ENCODE measurements at places on chromosomes 4 and X. TPM values are rescaled to one million over a fixed set of nuclear protein-coding genes. Genes with fewer than 3 reads are reported as not detected.

PGRMC1 gene
- total RNA-seq, result 11.4 TPM

DNA sequence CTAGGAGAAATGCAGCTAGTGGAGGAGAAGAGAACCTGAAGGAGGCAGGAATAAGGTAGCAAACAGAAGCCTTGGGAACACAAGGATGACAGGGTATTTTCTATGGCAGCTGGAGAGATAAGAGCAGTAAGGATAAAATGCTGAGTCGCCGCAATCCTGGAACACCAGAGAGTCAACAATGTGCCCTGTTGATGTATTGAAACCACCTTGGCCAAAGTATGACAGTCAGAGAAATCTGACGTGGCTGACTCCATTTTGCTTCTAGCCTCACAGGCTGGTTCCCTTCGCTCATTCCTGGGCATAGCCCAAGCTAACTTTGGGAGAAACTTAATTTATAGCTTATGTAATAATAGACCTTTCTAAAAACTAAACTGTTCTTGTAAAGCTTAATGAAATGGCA lies 56.6 kb upstream of the C4orf54 start:
- DNase-seq, result no peak

DNA sequence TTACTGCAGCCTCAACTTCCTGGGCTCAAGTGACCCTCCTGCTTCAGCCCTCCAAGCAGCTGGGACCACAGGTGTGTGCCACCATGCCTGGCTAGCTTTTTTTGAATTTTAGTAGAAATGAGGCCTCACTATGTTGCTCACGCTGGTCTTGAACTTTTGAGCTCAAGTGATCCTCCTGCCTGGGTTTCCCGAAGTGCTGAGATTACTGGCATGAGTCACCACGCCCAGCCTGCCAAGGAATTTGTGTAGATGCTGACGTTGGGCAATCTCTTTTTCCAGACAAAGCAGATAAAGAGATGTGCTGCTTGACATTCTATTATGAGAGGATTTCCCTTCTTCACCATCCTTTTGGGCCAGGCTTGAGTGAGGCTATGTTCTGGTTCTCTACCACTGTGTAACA lies 254.5 kb upstream of the RPS6KA3 start:
- DNase-seq, result no peak

GRCh38 chr4:32417113-32417704 lies 1697.0 kb downstream of the PCDH7 start:
- no peak for DNase-seq

- no peak for DNase-seq
These were observed 2.2 kb downstream of the SLC16A2 start for GRCh38 chrX:74423289-74423998.

DNA sequence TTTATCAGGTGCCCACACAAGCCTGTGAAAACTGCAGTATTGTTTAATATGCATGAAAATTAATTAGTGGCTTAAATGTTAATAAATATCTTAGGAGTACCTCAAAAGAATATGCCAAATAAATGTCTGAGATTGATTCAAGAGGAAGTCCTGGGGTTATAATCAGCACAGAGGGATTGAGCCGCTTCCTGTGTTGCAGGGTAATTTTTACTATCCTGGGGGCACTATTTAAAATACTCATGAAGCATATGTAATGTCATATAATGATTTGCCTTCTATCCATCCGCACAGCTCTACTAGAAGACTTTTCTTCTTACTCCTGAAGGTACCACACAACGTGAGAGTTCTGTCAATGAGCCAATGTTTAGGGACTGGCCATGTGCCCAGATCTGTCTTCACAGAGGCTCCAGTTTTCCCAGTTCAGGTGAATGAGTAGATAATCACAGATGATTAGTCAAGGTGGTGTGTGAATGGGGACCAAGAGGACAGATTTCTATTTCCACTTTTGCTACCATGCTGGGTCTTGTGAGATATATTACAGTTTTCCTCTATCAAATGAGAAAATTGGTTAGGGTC lies 233.3 kb downstream of the USP46 start:
- no peak for DNase-seq

- DNase-seq, result no peak
These were observed at the start of gene FABP2 for GRCh38 chr4:119321921-119322687. TSS of gene FABP2 (minus strand) at chr4:119322138. CDS start at chr4:119322102, 36 bp downstream.

DNA sequence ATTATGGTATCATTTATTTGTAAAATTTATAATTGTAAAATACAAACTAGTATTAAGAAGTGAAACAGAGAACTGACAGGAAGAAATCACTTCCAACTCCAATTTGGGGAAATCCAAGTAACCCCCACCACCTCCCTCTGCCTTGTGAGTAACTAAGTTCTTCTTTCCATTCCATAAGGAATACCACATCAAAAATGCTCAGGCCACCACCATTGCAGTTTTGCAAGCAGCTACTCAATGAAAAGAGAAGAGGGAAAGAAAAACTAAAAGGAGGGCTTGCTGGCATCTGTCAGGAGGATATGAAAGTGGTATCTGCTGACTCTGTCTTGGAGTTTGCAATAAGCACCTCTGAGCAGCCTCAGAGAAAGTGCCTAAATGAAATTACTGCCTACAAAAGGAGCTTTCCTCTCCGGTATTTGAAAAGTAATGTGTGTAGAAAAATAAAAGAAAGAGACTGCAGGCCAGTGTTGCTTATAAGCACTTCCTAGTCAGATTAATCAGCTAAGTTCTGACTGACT lies 228.7 kb downstream of the OPHN1 start:
- no peak for DNase-seq

NRK gene
- total RNA-seq, result 0.04 TPM

- DNase-seq, result no peak
These were observed 361.6 kb downstream of the GRIA2 start for GRCh38 chr4:157582141-157582540.

GRCh38 chr4:176571206-176571605 lies 221.5 kb downstream of the VEGFC start:
- DNase-seq, result no peak

GRCh38 chr4:142377342-142378091 lies 468.6 kb downstream of the INPP4B start:
- DNase-seq, result no peak

DNA sequence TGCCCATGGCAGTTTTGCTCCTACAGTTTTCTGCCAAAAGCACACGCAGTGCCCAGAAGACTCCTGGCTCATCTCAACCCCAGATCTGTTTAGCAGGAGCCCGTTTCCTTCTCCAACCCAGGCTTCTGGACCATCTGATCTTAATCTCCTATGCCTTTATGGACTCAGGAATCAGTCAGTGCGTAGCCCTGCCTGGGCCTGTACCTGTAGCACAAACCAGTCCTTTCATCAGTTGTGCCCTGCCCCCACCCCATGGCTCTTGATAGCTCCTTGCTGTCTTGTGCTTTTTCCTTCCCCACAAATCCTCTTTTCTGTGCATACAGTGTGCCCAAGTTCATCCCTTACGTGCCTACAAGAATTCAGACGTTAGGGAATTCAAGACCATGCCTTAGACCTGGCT lies 1.5 kb downstream of the ZNF718 start:
- no peak for DNase-seq

Measured in gastrocnemius medialis (tissue), 4 donors.